Fibroblast of lung (primary cell): ENCODE measurements at places on chromosomes 1 and 21. TPM values are rescaled to one million over a fixed set of nuclear protein-coding genes. Genes with fewer than 3 reads are reported as not detected.

The NTRK1 gene
- total RNA-seq = not detected in 2 replicates

The KCNE1 gene
- under 0.01 and 0.33 TPM in 2 replicates for total RNA-seq

The RIMKLA gene
- under 0.01 TPM in 2 replicates for total RNA-seq

The C8B gene
- not detected in 2 replicates for total RNA-seq

The CYP4A11 gene
- total RNA-seq = not detected in 2 replicates

The PCP4L1 gene
- not detected in 2 replicates for total RNA-seq

The CACYBP gene
- total RNA-seq = 238 and 543 TPM in 2 replicates

The HSD3B1 gene
- not detected in 2 replicates for total RNA-seq

The FCGR1A gene
- not detected in 2 replicates for total RNA-seq

The ILDR2 gene
- total RNA-seq = under 0.01 TPM in 2 replicates

The EXO1 gene
- total RNA-seq = 1.3 and 3.0 TPM in 2 replicates

The TACSTD2 gene
- total RNA-seq = 0.17 and 0.26 TPM in 2 replicates

The MR1 gene
- 14.9 and 42.1 TPM in 2 replicates for total RNA-seq

GRCh38 chr1:190183588-190183987 is 294.1 kb downstream of the BRINP3 start:
- no peak for DNase-seq

DNA sequence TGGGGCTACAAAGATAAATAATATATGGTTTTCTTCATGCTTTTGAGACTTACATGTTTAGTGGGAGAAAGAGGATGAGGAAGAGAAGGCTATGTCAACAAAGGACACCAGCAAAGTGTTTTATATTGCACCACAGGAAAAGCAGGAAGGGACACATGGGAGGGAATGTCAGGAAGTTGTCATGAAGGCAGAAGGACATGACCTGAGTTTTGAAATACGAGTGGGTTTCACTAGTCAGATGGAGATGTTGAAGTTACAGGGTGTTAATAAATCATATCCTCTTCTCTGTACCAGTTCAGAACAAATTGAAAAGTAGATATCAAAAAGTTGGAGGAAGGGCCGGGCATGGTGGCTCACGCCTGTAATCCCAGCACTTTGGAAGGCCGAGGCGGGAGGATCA is 18.2 kb upstream of the AGO1 start:
- DNase-seq = no peak

DNA sequence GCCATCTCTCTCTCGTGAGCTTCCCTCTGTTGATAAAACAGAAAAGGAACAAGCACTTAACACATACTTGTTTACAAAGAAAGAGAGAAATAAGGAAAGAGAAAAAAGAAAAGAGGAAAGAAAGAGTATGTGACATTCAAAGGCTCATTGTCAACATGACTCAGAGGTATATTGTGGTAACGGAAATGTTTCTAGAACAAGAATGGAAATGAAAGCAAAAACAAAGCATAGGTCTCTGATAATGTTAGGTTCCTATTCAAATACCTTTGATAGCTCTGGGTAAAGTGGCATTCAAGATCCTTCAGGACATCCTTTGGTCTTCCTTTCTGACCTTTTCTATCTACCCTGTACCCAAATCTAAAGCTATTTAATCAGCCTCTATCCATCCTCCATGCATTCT is 67.4 kb upstream of the DMRTA2 start:
- no peak for DNase-seq

GRCh38 chr21:15275615-15276235 is 210.9 kb upstream of the NRIP1 start:
- DNase-seq = no peak

DNA sequence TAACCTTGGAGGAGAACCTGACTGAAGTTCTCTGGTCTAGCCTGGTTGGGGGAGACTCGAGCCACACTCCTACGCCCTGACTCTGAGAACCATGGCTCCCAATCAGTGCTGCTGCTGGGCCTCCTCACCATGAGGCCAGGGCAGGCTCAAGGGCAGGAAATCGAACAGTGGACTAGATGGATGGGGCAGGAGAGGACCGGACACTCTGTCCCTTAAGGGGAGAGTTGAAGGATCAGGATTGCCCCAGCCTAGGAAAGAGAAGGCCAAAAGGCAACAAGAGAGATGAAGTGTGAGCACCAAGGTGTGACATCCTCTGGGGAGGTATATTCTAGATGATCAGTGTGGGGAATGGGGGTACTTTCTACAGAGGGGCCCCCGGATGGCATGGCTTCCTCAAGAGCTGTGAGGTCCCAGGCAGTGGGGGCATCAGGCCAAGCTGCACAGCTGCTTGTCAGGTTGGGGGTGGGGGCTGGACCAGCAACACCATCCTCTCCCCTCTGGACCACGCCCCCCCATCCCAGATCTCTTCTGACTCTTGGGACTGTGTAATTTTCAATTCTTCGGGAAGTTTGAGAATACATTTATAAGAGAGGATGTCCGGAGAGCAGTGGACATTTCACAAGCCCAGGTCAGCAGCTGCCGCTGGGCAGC is 34.0 kb downstream of the MX1 start:
- DNase-seq = no peak

- no peak for DNase-seq
These were observed 238.8 kb downstream of the ST6GALNAC3 start for GRCh38 chr1:76313304-76313703.

- DNase-seq = peak; percentile 18
These were observed 158.8 kb downstream of the C1orf21 start for GRCh38 chr1:184545601-184546000.

DNA sequence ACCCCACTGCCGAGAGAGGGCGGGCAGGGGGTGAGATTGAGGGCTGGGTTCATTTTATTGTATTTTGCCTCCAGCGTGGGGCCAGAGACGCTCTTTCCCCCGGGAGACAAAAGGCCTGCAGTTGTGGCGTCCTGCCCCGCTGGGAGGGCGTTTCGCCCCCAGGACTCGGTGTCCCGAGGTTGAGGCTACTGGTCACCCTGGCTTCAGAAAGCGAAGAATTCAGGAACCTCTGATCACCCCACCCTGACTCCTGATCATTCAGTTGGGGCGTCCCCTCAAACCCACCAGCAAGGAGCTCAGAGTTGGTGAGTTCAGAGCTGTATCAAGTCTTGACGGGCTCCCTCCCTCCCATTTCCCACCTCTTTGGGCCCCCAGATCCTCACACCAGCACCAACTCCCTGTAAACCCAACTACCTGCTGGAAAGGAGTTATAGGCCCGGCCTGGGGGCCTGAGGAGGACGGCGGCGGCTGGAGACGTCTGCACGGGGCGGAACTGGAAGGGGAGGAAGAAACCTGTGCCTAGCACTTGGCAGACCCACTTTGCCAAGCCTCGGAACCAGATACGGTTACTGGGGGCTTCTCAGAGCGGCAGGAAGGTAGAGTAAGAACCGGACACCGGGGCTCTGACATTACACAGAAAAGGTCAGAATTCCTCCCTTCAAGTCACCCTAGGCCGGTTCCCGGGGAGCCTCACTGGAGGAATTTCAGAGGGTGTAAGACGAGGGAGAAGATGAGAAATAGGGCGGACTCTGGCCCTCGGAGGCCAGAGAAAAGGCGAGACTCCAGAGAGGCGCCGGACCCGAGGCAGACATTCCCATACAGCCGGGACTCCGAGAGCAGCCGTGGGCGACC is 761 bp upstream of the PAX7 start:
- no peak for DNase-seq

- no peak for DNase-seq
These were observed 14.9 kb downstream of the APCS start for GRCh38 chr1:159602501-159602999.

GRCh38 chr21:42648606-42649005 is 4.8 kb upstream of the PDE9A start:
- DNase-seq = no peak

DNA sequence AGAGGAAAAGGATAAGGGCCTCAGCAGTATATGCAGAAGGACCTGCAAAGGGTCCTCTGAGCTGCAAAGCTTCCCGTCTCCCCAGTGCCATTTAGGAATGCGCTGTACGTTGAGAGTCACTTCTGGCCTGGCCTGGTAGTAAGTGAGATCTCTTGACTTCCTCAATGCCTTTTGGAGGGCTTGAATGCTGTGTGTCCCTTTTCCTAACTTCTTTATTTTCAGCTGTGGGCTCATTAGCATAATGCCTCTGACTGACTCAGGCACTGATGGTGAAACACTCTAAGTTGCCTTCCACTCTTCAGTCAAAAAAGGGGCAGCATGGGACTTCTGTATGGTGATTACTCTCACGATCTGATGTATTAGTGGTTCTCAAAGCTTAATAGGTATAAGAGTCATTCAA is 49.9 kb downstream of the XCL1 start:
- DNase-seq = no peak

- peak; percentile 49 for DNase-seq
These were observed 24.8 kb downstream of the LEMD1 start for GRCh38 chr1:205396967-205397616.

DNA sequence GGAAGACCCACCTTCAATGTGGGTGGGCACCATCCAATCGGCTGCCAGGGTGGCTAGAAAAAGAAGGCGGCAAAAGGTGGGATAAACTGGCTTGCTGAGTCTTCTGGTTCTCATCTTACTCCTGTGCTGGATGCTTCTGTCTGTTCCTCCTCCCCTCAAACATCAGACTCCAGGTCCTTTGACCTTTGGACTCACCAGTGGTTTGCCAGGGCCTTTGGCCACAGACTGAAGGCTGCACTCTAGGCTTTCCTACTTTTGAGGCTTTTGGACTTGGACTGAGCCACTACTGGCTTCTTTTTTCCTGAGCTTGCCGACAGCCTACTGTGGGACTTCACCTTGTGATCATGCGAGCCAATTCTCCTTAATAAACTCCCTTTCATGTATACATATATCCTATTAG is 55.9 kb downstream of the VCAM1 start:
- no peak for DNase-seq

GRCh38 chr1:157995583-157996169 is 2.2 kb downstream of the KIRREL1 start:
- DNase-seq = no peak

DNA sequence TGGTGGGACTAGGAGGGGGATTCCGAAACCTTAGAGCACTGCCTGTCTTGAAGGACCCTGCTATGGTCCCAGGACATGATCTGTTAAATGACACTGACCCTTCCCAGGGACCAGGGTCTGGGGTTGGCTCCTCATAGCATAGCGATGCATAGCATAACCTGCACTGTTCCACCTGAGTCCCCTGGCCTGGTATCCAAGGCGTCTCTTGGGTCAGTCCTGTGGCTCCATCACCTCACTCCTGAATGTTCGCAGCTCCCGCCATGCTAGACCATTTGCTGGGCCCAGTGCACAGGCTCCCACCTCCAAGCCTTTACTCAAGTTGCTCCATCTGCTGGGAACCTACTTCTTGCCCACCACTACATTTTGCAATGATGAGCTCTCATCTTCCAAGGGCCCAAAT is 39.0 kb upstream of the MAGOH start:
- no peak for DNase-seq

GRCh38 chr1:71885171-71885570 is 397.2 kb downstream of the NEGR1 start:
- DNase-seq = no peak

- no peak for DNase-seq
These were observed 133.9 kb downstream of the TTLL7 start for GRCh38 chr1:83864991-83865390.

DNA sequence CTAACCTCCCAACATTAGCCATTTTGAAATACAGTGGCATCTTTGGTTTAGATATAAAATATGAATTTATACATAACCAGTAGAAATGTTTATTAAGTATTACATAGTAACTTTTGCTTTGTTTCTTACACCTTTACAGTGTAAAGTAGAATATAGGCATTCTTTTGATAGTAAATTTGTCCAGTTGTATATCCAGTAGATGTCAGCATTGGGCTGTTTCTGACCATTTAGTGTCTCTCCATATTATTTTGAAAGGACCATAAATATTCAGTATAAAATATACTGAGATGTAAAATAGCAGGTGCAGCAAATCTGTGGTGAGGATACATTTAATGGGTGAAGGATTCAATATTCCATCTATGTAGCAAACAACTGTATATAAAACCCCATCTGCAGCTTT is 115.8 kb upstream of the ZRANB2 start:
- DNase-seq = peak; percentile 54

GRCh38 chr1:184012187-184012586 is 25.3 kb downstream of the COLGALT2 start:
- no peak for DNase-seq

- DNase-seq = no peak
These were observed 146.8 kb downstream of the DYRK1A start for GRCh38 chr21:37513383-37513782.
